Pons (tissue), 1 donor: ENCODE measurements at places on chromosomes 2 and 18.
A peak's percentile ranks its signal among the peaks of the same experiment; 100 is the strongest.

DNA sequence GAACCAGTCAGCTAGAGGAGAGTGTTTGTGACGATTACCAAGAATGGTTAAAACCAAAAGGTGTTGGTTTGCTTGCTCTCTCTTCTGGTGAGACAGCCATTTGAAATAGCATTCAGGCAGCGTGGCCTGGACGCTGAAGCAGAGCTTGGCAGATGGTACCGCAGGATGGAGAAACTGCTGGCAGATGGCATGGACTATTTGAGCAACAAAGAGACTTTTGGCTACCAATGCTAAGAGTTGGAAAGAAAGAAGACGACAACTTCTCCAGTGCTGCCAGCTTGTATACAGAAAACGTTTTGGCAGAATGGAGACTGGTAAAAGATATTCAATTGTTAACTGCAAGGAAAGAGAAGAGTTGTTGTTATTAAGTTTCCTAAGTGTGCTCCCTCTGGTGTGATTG lies 315.0 kb downstream of the PARD3B start:
- peak; percentile 61 for DNase-seq

DNA sequence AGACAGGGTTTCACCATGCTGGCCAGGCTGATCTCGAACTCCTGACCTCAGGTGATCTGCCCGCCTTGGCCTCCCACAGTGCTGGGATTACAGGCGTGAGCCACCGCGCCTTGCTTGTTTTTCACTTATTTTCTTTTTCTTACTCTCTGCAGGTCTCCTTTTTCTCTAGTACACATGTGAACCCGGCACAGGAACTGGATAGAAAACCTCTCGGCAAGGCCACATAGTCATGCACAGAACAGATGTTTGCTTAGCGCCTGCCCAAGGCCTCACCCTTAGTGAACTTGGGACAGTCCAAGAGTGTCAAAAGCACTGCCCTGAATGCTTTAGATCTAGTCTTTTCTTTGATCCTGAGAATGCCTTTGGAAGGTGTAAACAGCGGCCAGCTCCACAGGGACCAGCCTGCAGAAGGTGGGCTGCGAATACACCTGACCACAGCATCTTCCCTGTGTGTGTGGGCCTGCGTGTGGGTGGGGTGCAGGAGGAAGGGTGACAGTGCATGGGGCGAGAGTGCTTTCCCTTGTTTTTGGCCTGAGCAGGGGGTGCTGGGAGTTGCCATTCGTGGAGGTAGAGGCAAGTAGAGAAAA lies 27.0 kb downstream of the IMPA2 start:
- no peak for DNase-seq

GRCh38 chr18:54945576-54946125 lies 13.6 kb downstream of the CCDC68 start:
- no peak for DNase-seq

DNA sequence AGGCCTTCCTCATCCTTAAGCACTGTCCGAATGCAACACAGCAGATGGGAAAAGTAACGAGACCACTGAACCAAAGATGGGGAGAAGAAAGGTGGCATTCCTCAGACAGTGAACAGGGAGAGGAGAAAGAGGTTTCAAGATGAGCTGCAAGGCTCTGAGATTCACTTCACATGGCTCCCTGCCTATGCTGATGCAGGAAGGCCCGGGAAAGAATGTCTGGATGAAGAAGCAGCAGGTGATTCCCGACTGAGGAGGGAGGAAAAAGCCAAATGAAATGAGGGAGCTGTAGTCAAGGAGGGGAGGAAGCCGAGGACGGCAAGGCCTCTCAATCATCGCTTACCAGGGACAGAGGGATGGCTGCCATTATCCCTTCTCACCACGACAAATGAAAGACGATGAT lies 98.5 kb upstream of the BOD1L2 start:
- DNase-seq, result no peak

GRCh38 chr2:42777883-42778805 lies 14.2 kb upstream of the OXER1 start:
- no peak for DNase-seq

- peak; percentile 93 for DNase-seq
Observed at GRCh38 chr2:25521665-25522387, 151.6 kb downstream of the DTNB start.

- peak; percentile 44 for DNase-seq
Observed at GRCh38 chr2:15127876-15128275, 433.3 kb downstream of the NBAS start.

- DNase-seq, result no peak
Observed at GRCh38 chr2:24015562-24016375, 5.9 kb downstream of the MFSD2B start.
